ENCODE measurements at places on chromosomes 2 and 18.

DNA sequence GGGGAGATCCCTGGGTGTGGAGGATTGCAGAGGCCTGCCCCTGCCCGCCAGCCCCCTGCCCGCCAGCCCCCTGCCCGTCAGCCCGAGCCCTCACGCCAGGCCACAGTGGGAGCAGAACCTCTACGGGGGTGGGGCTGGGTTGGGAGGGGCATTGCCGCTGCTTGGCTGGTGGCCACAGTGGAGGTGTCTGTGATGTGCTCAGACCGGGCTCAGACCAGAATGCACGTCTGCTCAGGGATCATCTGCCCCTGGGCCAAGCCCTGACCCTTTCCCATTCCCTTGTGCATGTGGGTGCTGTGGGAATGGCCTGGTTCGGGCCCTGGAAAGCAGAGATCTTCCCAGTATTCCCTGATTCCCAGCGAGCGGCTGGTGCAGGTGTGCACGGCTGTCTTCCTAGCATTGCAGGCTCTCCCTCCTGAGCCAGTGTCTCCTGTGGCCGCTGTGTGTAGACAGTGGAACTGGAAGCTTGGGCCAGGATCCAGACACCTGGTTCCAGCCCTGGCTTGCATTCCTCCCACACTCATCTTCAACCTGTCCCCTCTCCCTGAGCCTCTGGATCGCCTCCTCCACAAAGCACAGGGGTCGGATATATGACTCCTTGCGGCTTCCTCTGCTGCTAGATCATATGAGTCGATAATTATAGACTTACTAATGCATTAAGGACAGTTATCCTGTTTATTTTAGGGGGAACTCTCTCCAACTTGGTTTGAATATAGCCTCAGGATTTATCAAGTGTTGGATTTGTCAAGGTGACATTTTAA lies 161.6 kb downstream of the LDLRAD4 start:
- no peaks in the 10 kb centered on the region for H3K27me3 ChIP-seq
- H3K4me1 ChIP-seq, result peaks cover 19% of the 10 kb centered on the region
- DNase-seq, result no peak
- no peak overlapping the region for H3K27ac ChIP-seq

DNA sequence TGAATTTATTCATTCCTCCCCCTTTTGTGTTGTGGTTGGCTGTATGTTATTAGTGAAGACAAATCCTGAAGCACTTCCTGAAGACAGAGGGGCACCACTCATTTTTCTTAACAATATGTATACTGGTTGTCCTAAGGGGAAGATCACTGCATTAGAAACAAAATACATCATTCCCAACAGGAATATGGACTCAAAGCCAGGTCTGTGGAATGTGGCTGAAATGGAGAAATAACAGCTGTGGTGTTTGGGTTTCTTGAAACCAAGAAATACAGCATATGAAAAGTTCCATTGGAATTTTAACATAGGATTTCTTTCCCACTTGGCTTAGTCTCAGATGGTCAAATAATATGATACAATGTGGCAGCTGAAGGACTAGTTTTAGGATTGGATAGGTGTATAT lies 267.6 kb downstream of the KCNE4 start:
- H3K4me3 ChIP-seq, result no peak overlapping the region
- H3K27me3 ChIP-seq, result no peaks in the 10 kb centered on the region
- no peak overlapping the region for H3K27ac ChIP-seq
- no peaks in the 10 kb centered on the region for H3K36me3 ChIP-seq
- DNase-seq, result no peak

- no peak for DNase-seq
- H3K4me1 ChIP-seq, result peaks cover 12% of the 10 kb centered on the region
Observed at GRCh38 chr2:110657724-110658305, 20.0 kb downstream of the BUB1 start.

DNA sequence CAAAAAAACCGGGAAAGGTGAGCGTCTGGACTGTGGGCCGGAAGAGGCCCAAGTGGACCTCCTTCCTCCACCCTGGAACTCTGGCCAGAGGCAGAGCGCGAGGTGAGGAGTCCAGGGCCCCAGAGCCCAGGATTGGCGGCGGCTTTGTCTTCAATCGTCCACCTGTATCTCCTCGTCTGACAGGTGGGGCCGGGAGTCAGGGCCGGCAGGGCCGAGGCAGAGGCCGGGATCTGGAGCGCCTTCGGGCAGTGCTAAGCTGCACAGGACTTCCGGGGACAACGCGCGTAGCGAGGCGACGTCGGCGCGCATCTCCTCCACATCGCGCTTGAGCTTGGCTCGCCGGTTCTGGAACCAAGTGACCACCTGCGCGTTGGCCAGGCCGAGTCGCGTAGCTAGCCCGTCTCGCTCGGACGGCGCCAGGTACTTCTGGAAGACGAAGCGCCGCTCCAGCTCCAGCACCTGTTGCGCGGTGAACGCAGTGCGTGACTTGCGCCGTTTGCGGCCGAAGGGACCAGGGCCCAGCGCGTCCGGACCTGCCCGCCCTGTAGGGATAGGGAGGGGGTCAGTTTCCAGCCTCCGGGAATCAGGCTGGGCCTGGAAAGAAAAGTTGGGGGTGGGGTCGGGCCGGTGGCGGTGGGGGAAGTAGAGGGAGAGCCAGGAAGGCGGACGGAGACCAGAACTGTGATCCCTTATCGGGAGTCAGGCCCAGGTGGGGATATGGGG lies 1.5 kb downstream of the LBX2 start:
- peak overlapping the region; percentile 93 for H3K4me3 ChIP-seq
- DNase-seq, result no peak
- peaks cover 19% of the 10 kb centered on the region for H3K4me1 ChIP-seq
- H3K27me3 ChIP-seq, result peaks cover 6% of the 10 kb centered on the region

DNA sequence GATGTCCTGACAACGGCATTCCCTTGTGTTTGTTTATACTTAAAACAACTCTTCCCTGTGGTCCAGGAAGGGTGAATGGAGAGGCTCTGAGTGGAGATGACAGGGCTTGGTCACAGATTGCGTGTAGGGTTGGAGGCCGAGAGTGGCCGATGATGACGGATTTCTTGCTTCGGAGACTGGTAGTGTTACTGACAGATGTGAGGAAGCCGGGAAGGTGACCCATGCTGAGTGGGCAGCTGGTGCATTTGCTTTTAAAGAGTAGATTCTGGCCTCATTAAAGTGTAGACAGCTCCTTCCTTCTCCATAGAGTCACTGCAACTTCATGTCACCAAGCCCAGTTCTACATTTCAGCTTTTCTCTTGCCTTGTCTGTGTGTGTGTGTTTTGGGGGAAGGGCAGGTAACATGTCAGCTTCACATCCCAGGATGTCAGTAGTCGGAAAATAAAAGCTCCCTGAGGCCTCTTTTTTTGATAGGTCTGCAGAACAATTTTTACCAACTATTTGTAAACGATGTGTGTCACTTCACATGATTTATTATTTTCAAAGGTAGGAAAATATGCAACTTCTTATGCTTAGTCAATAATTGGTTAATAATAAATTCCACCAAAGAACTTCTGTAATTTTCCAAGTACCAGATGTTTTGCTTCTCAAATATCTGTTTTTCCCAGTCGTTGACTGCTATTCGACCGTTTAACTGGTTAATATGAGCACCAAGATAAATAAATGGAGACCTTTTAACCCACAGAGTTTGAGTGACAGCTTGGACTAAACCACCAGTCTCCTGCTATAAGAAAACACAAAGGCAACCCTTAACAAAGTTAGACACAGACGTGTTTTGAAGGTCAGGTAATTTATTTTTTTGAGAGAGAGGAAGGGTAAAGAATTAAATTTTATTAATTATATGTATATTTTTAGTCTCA lies 436.9 kb downstream of the SLC4A3 start:
- H3K36me3 ChIP-seq, result no peaks in the 10 kb centered on the region
- H3K27me3 ChIP-seq, result no peaks in the 10 kb centered on the region
- DNase-seq, result no peak
- no peak overlapping the region for H3K27ac ChIP-seq
- H3K4me3 ChIP-seq, result no peak overlapping the region
- no peaks in the 10 kb centered on the region for H3K4me1 ChIP-seq

GRCh38 chr2:60496475-60496874 lies 57.0 kb downstream of the BCL11A start:
- H3K27me3 ChIP-seq, result peaks cover 30% of the 10 kb centered on the region
- no peaks in the 10 kb centered on the region for H3K4me1 ChIP-seq
- no peak overlapping the region for H3K4me3 ChIP-seq
- peaks cover 3% of the 10 kb centered on the region for H3K36me3 ChIP-seq
- DNase-seq, result no peak
- no peak overlapping the region for H3K27ac ChIP-seq

- H3K27ac ChIP-seq, result no peak overlapping the region
- H3K36me3 ChIP-seq, result no peaks in the 10 kb centered on the region
- H3K4me1 ChIP-seq, result no peaks in the 10 kb centered on the region
- no peak overlapping the region for H3K4me3 ChIP-seq
- H3K27me3 ChIP-seq, result peaks cover 37% of the 10 kb centered on the region
Observed at GRCh38 chr18:47420130-47420529, 168.7 kb upstream of the SKOR2 start.

DNA sequence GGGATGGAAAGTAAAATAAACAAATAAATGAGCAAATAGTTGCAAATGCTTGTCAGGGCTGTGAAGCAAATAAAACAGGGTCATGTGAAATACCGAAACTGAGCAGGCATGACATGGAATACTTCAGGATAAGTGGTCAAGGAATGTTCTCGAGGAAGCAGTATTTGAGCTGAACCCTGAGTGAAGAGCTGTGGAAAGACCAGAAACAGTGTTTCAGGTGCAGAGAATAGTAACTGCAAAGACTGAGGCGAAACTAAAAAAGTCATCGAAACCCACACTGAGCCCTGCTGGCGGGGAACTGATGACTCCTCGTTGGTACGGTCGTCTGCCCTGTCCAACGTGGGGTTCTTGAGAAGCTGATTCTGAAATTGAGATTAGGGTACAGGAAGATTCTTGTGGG lies 27.2 kb upstream of the MYCN start:
- no peak overlapping the region for H3K27ac ChIP-seq
- H3K4me3 ChIP-seq, result no peak overlapping the region
- H3K27me3 ChIP-seq, result no peaks in the 10 kb centered on the region
- H3K36me3 ChIP-seq, result peaks cover 4% of the 10 kb centered on the region
- H3K4me1 ChIP-seq, result no peaks in the 10 kb centered on the region
- no peak for DNase-seq

GRCh38 chr18:44957461-44957860 lies 276.8 kb downstream of the SETBP1 start:
- H3K27ac ChIP-seq, result no peak overlapping the region
- H3K4me3 ChIP-seq, result no peak overlapping the region
- H3K4me1 ChIP-seq, result no peaks in the 10 kb centered on the region
- no peaks in the 10 kb centered on the region for H3K27me3 ChIP-seq

GRCh38 chr2:171837736-171838135 lies 56.3 kb downstream of the SLC25A12 start:
- H3K27me3 ChIP-seq, result no peaks in the 10 kb centered on the region
- no peaks in the 10 kb centered on the region for H3K4me1 ChIP-seq
- H3K4me3 ChIP-seq, result no peak overlapping the region
- DNase-seq, result no peak
- no peak overlapping the region for H3K27ac ChIP-seq
- peaks cover 38% of the 10 kb centered on the region for H3K36me3 ChIP-seq

GRCh38 chr2:109313343-109313742 lies 184.3 kb downstream of the SH3RF3 start:
- no peaks in the 10 kb centered on the region for H3K4me1 ChIP-seq
- DNase-seq, result no peak
- no peaks in the 10 kb centered on the region for H3K36me3 ChIP-seq
- no peak overlapping the region for H3K27ac ChIP-seq

DNA sequence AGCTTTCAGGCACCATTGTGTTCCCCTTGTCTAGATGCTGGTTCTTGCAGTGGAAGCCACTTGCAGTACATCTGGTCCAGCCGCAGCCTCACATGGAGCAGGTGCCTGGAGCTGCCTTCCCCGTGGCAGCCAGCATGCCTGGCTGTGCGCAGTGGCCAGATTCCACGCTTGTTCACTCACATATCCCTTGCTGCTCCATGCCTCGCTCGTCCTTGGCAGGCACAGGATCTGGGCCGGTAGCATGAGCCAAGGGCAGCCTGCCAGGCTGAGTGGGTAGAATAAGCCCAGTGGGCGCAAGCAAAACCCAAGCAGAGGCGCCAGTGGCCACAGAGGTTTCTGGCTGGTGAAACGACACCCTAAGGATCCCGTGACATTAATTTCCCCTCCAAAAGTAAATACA lies 20.6 kb downstream of the TMX3 start:
- no peak for DNase-seq
- H3K4me1 ChIP-seq, result peaks cover 6% of the 10 kb centered on the region
- H3K27ac ChIP-seq, result no peak overlapping the region
- H3K36me3 ChIP-seq, result peaks cover 37% of the 10 kb centered on the region

- no peak for DNase-seq
- H3K27me3 ChIP-seq, result peaks cover 33% of the 10 kb centered on the region
- no peak overlapping the region for H3K27ac ChIP-seq
- H3K36me3 ChIP-seq, result no peaks in the 10 kb centered on the region
- no peak overlapping the region for H3K4me3 ChIP-seq
Observed at GRCh38 chr2:33681364-33681757, 82.3 kb upstream of the FAM98A start.

GRCh38 chr2:229462112-229462511 lies 191.0 kb upstream of the PID1 start:
- no peaks in the 10 kb centered on the region for H3K36me3 ChIP-seq
- H3K27ac ChIP-seq, result no peak overlapping the region
- peaks cover 5% of the 10 kb centered on the region for H3K27me3 ChIP-seq
- DNase-seq, result no peak
- no peaks in the 10 kb centered on the region for H3K4me1 ChIP-seq

- H3K36me3 ChIP-seq, result no peaks in the 10 kb centered on the region
- no peak overlapping the region for H3K4me3 ChIP-seq
- no peak overlapping the region for H3K27ac ChIP-seq
Observed at GRCh38 chr18:24214144-24214543, 75.3 kb downstream of the CABYR start.

GRCh38 chr2:234422273-234422732 lies 74.6 kb downstream of the ARL4C start:
- no peak for DNase-seq
- no peaks in the 10 kb centered on the region for H3K27me3 ChIP-seq
- peaks cover 32% of the 10 kb centered on the region for H3K36me3 ChIP-seq
- peaks cover 58% of the 10 kb centered on the region for H3K4me1 ChIP-seq
- peak overlapping the region; percentile 98 for H3K27ac ChIP-seq

DNA sequence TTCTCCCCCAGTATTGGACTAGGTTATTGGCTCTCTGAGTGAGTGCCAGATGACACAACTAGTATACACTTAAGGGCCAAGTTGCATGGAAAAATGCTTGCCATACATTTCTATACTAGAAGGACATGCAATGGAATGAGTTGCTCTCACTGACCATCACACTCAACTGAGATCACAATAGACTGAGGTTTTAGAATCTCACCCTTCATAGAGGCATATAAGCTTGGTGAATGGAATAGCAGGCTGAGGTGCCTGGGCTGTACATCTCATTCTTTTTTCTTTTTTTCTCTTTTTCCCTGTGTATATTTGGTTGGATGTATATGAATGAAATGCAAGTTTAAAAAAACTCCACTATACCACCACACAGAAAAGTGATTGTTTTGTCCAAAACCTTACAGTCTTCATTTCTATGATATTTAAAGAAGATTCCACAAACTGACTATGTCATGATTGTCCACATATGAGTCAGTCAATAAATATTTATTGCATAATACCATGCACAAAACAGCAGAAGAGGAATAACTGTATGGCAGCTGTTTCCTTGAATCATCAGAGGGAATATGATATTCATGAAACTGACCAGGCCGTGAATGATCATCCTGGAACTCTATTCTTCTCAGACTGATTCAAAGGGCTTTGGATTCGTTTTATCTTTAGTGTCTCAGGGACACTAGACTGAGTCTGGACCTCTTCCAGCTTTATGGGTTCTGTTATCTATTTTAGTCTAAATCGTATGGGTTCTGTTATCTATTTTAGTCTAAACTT lies 122.6 kb upstream of the STK17B start:
- H3K36me3 ChIP-seq, result no peaks in the 10 kb centered on the region
- H3K4me3 ChIP-seq, result no peak overlapping the region
- no peak for DNase-seq

GRCh38 chr2:165582409-165582808 lies 112.9 kb downstream of the CSRNP3 start:
- H3K4me3 ChIP-seq, result no peak overlapping the region
- no peak overlapping the region for H3K27ac ChIP-seq
- H3K4me1 ChIP-seq, result no peaks in the 10 kb centered on the region
- no peak for DNase-seq
- H3K27me3 ChIP-seq, result no peaks in the 10 kb centered on the region
